H9 (cell line): ENCODE measurements at places on chromosomes 2 and 18. TPM values are rescaled to one million over a fixed set of nuclear protein-coding genes. Genes with fewer than 3 reads are reported as not detected.

The CFAP221 gene
- total RNA-seq = 0.20 and 0.46 TPM in 2 replicates

The HOXD11 gene
- total RNA-seq = not detected in 2 replicates

The UNC80 gene
- 0.52 and 0.77 TPM in 2 replicates for total RNA-seq

The SLC5A7 gene
- 0.11 TPM in 1 of 2 replicates, not detected in the other for total RNA-seq

The KIAA2012 gene
- not detected in 2 replicates for total RNA-seq
